OCI-M1 (cell line): ENCODE measurements at places on chromosomes 12 and 14.

GRCh38 chr12:131217024-131217586 is 263.4 kb downstream of the ADGRD1 start:
- DNase-seq: no peak

GRCh38 chr12:98743362-98743953 is 98.4 kb downstream of the APAF1 start:
- DNase-seq: peak; percentile 64

- DNase-seq: peak; percentile 67
These were observed 59.4 kb downstream of the TSPAN11 start for GRCh38 chr12:30985814-30986452.

GRCh38 chr12:127722611-127723010 is 544.4 kb upstream of the TMEM132C start:
- no peak for DNase-seq

DNA sequence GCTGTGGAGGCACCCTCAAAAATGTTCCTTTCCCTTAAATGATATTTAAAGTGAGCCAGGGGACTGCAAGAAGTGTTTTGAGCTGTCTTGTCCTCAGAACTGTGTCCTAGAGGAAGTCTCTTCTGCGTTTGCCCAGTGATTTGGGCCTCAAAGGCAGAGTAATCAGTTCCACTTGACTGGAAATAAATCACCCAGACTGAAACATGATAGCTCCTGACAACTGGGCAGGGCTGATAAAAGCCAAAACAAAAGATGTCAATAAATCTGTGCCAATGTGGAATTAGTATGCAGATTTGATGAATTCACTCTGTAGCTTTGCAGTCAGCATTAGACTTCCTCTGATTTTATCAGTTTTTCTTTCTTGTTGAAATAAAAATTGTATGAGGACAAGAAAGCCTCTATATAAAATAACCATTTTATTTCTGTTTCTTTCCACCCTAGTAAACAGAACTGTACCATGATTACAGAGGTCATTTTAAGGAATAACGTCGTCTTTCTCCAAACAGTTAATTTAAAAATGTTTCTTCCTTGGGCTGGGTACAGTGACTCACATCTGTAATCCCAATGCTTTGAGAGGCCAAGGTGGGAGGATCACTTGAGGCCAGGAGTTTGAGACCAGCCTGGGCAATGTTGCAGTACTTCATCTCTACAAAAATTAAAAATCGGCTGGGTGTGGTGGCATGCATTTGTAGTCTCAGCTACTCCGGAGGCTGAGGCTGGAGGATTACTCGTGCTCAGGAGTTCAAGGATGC is 180.8 kb downstream of the ERC1 start:
- peak; percentile 93 for DNase-seq

DNA sequence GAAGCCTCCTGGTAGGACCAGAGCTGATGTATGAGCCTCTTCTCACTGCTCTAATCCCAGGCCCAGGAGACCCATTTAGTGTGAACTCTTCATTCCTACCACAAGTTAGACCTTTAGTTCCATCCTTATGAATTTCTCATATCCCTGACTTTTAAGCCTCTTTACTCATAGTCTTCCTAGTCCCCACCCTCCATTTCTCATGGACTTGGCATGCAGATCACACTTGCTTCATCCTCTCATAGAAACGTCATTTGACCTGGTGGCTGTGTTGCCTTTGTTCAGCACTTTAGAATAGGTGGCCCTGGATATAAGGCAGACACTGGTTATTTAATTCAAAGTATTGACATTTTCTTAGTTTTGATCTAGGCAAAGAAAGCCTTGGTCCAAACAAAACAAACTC is 99.5 kb downstream of the SLC16A7 start:
- no peak for DNase-seq

- peak; percentile 75 for DNase-seq
These were observed 107.0 kb downstream of the HELB start for GRCh38 chr12:66409195-66409871.
